Stimulated activated CD4-positive, alpha-beta T cell treated with anti-CD3 and anti-CD28 coated beads, Interleukin-1b, Interleukin-23, amount 100 ng/mL, for 24 hours (primary cell): ENCODE measurements at places on chromosomes 12 and 14.

DNA sequence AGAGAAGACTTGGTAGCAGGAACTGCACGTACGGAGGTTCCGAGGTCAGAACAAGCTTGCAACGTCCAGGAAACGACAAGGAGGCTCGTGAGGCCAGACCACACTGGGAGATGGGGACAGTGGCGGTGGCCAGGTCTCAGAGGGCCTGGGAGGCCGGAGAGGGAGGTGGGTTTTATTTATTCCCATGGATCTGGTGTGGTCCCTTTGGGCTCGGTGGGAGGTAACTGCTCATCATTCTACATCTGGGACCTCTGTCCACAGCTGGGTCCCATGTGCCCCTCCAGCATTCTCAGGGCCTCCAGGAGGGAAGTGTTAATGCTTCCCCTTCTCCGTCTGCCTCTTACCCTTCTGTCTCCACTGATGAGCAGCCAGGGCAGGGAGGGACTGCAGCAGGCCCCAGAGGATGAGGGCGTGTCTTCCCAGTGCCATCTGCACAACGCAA lies 35.7 kb upstream of the NCOR2 start:
- no peak for DNase-seq

- no peak for DNase-seq
These were observed 948.1 kb downstream of the NRXN3 start for GRCh38 chr14:79118291-79118690.

- peak; percentile 25 for DNase-seq
These were observed 104.7 kb downstream of the RFLNA start for GRCh38 chr12:124399622-124400021.

DNA sequence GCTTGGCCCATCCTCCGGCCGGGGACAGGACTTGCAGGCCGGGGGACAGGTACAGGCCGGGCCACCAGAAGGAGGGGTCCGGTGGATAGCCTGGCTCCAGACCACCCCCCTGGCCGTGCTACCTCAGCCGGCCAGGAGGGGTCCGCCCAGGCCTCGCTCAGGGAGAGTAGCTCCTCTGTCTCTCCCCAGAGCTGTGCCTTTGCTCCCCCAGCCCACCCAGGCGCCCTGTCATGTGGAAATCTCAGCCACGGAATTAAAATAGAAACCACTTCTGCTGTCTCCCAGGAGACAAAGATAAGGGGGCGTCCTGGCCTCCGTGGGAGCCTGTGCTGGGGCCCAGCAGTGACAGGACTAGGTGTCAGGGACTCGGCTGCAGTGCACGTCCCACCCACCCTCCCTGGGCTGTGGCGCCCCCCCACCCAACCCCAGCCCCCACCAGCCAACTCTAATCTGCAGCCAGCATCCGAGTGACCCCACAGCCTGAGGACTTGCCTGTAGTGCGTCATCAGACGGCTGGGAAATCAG lies 3.3 kb upstream of the CRIP2 start:
- no peak for DNase-seq

DNA sequence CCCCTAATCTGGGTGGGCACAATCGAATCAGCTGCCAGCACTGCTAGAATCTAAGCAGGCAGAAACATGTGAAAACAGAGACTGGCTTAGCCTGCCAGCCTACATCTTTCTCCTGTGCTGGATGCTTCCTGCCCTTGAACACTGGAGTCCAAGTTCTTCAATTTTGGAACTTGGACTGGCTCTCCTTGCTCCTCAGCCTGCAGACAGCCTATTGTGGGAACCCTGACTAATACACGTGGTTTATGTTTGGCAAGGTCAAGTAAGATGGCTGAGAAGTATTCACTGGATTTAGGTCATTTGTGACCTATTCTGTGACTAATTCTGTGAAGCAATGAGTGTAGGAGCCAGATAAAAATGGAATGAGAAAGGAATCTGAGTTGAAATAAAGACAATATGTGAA lies 11.0 kb downstream of the GPR135 start:
- no peak for DNase-seq

DNA sequence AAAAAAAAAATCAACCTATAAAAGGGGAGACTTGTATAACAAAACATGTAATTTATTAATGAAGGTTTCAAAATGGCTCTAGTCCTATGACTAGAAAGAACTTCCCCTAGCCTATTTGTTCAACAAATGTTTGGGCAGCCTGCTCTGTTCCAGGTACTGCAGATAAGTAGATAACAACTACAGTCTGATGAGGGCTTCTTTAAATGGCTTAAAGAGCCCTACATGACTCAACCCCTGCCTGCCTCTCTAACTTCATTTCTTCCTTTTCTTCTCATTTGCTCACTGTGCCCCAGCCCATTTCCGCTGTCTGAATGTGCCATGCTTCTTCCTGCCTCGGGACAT lies 21.5 kb downstream of the ALDH6A1 start:
- no peak for DNase-seq

GRCh38 chr12:109900752-109901580 lies 892 bp downstream of the TCHP start:
- no peak for DNase-seq

DNA sequence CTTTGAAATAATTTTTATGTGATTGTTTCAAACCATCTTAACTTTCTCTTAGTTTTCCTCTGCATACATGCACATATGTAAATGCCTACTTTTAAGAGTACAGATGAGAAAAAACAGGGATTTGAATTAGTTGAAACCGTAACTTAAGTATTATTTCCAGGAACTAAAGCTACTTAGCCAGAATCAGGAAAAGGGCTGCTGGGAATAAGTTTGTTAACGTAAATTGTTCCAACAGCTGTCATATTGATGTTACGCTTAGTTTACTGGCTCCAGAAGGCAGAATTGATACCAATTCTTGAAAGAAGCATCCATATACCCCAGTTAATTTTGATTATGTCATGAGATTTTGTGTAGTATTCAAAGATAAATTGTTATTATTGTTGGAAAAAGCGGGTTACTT lies 17.9 kb upstream of the KLRF1 start:
- DNase-seq: no peak
